ENCODE measurements at places on chromosomes 3 and 15.

GRCh38 chr3:107861422-107861821 is 229.4 kb downstream of the CD47 start:
- no peak for DNase-seq

DNA sequence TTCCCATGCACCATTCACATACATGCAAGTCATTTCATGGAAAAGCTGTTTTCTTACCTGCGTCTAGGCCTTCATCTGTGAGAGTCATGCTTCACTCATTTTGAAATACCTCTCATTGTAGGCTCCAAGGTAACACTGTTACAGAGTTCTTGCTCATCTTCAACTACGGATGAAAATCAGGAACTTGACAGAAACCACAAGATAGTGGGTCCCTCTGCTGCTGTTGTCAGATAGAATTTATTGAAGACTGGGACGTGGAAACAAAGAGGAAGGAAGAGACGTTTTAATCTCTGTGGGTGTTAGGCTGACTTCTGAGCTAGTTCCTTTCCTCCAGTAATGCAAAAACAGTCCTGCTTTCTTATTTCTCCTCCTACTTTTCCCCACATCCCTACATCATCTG is at the start of gene P2RY14:
TSS of gene P2RY14 (minus strand) at position 313 of the 400 bp plus-strand sequence. CDS start 64,226 bp downstream, outside the sequence.
- no peak for DNase-seq

DNA sequence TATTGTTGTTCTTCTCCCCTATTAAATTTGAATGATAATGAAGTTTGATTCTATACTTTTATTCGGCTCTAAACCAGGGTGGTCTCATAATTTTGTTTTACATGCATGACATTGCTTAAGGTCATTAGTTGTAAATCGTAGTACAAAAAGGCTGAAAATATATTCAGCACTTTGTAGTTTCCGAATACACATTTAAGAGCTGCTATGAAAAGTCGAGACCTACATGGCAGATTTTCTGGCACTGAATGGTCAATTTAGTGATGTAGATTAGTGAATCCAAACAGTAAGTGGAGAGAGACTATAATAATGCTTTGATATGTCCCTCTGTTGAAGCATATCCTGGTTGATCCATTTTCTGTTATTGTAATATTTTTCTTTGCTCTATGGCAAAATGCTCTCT is 254.0 kb upstream of the SOX2 start:
- no peak for DNase-seq

DNA sequence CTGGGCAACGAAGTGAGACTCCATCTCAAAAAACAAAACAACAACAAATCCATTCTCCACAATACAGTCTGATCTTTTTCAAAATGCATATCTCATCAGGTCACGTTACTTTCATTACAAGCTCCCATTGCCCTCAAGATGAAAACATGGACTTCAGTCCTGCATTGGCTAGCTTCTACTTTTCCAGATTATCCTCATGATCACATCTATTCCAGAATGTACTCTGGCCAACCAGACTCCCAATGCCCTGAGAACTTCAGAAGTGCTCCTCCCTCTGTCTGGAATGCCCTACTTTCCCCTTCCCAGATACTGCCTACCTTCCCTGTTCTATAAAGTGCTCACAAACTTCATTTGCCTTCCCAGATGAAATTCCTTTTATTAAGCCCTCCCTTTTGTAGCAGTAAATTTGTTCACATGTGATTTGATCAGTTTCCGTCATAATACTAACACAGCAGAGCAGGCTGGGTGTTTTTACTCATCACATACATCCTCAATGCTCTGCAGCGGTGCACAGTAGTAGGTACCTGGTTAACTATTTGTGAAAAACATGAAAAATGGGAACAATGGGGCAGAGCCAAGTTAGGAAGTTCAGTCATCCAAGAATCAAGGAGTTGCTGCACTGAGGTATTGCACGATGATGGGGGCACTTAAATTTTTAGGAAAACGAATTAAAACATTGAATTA is 5.3 kb downstream of the RPL22L1 start:
- DNase-seq: no peak

- DNase-seq: no peak
Measured at GRCh38 chr3:43997788-43998369, 243.8 kb upstream of the TOPAZ1 start.

DNA sequence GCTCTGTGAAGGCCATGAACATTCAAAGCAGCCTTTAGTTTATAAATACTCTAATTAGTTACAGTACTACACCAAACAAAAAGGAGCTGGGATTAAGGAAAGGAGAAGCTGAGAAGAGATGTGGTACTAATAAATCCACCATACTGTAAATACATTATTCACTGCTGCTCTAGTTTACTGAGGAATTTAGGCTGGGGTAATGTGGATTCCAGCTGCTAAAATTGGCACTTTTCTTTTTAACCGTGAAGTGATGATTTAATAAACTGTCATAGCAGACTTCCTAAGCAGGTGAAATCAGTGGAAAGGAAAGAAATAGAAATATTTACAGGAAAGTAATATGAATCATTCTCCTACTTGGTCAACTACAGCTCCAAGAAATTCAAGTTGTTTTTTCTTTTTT is 88.7 kb downstream of the TFG start:
- DNase-seq: no peak

- DNase-seq: no peak
Measured at GRCh38 chr3:86961297-86961696, 29.7 kb downstream of the VGLL3 start.

GRCh38 chr15:84987949-84988624 is 6.4 kb downstream of the PDE8A start:
- DNase-seq: no peak

- no peak for DNase-seq
Measured at GRCh38 chr15:55915876-55916567, 77.4 kb downstream of the NEDD4 start.

Measured in cerebellum (tissue), 4 donors.